Activated T-cell treated with anti-CD3 and anti-CD28 coated beads for 1 hour (primary cell): ENCODE measurements at places on chromosomes 7 and 10.

- no peak for DNase-seq
Measured at GRCh38 chr7:29013082-29013695, 55.1 kb upstream of the TRIL start.

GRCh38 chr7:116630932-116631671 is 40.9 kb upstream of the MET start:
- no peak for DNase-seq

DNA sequence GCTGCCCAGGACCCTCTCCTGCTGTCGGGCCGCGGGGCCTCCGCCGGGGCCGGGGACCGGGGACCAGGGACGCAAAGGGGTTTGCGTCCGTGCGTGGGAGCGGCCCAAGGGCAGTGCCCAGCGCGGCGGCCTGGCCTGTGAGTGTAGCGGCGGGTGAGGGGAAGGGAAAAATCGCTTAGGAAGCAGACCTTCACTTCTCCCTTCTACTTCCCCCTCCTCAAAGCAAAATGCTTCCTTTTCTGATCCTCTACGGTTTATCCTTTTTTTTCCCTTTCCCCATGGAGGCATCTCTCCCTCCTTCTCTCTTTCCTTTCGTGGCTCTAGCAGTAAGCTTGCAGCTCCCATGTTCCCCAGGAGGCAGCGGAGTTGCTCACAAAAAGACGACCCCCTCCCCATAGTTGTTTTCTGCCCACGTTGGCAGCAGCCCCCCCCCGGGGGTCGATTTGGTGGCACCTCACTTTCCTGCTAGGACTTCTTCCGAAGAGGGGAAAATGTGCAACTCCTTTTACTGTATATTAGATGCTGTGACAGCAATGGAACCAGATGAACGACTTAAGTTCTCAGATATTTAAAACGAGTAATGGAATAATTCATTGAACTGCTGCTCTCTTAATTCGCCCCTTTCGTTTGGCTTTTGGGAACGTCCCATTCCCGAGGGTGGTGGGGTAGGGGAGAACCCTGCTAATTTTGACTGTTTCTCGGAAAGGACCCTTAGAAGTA is 724 bp downstream of the CAPZA2 start:
- no peak for DNase-seq

GRCh38 chr7:110522061-110522760 is 568.7 kb upstream of the LRRN3 start:
- DNase-seq, result no peak

GRCh38 chr7:134660242-134660785 is 13.7 kb downstream of the BPGM start:
- DNase-seq, result no peak

DNA sequence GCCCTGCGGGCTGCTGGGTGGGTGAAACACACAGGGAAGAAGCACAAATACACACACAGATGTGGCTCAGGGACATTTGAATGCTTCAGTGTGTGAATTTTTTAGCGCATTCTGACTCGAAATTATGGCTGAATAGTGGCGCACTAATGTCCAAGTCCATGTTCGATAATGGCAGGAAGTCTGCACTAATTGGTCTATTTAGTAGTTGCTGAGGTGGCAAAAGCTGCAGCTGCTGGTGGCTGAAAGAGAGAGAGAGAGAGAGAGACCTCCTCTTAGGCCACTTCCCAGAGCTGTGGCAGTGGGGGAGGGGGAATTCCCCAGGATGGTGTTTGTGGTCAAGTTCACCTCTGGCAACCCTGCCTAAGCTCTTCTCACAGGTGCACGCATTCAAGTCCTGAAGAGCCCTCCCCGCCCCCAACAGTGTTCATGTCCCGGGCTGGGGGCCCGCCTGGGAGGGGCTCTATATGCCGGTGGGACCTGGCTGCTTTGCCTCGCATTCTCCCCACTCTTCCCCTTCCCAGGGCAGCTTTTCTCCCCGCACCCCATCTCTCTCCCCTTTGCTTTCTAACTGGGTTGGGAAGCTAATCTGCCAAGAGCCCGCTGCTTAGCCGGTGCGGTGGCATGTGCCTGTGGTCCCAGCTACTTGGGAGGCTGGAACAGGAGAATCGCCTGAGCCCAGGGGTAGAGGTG is 6.0 kb upstream of the MNX1 start:
- DNase-seq, result no peak

DNA sequence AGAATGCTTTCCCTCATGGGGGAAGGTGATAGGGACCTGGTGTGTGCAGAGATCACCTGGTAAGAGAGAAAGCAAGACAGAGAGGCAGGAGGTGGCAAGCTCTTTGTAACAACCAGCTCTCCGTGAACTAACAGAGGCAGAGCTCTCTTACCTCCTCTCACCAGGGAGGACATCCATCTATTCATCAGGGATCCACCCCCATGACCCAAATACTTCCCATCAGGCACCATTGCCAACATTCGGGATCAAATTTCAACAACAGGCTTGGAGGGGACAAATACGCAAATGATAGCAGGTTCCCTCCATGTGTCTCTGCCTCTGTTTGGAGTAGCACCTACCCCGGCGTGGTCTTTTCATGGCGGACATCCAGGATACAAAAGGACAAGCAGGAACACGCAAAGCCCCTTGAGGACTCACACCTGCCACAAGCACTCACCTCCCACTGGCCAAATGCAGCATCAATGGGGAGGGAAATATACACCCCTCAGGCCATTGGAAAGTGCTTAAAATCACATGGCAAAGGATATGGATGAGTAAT is 431.2 kb upstream of the AUTS2 start:
- DNase-seq, result no peak

- DNase-seq, result no peak
Measured at GRCh38 chr10:109173937-109174336, 749.4 kb downstream of the XPNPEP1 start.

GRCh38 chr10:4686644-4686996 is 139.4 kb upstream of the AKR1E2 start:
- no peak for DNase-seq
